EH (cell line): ENCODE measurements at places on chromosomes 16 and 17.

- DNase-seq = no peak
Observed at GRCh38 chr16:88004391-88004790, 53.2 kb downstream of the BANP start.

DNA sequence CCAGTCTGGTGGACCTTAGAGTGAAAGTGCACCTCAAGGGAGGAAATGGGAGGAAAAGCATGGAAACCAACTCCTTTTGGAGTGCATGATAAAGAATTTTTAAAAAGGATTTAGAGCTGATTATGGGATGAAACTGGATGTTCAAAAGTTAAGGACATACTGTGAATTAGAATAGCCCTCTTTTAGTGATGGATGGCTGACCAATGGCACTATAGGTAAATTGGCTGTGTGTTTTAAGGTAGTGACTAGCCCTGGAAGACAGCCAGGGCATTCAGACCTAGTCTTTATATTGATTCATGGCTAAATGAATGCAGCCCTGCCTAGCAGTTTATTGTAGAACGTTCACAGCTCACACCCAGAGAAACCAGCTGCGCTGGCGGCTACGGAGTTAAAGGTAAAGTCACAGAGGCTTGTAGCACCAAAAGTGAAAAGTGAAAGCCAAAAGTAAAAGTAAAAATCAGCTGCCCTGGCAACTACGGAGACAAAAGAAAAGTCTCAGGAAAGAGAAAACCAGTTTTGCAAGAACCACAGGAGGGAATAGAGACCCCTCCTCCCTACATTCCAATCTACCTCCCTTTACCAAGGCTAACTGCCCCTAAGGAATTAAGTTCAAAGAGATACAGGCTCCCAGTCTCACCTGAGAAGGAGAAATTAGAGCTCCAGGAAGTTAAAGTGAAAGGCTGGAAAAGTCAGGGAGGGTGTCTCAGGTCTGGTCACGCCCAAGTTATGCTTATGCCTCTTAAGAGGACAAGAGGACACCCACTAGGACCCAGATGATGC lies 21.8 kb downstream of the ACSM1 start:
- DNase-seq = peak; percentile 1

DNA sequence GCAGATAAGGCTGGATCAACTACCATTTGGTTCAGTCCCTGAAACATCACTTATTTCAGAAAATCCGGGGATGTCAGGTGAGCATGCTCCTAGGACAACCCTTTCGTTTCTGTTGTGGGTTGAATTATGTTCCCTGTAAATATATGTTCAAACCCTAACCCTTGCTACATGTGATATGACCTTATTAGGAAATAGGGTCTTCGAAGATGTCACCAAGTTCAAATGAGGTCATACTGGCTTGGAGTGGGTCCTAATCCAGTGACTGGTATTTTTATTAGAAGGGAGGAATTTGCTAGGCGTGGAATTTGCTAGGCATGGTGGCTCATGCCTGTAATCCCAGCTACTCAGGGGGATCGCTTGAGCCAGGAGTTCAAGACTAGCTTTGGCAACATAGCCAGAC lies 21.3 kb downstream of the SNX20 start:
- DNase-seq = peak; percentile 20

GRCh38 chr17:66549311-66549704 lies 246.9 kb downstream of the PRKCA start:
- peak; percentile 91 for DNase-seq

GRCh38 chr17:75516619-75517296 lies 430 bp downstream of the TSEN54 start:
- DNase-seq = peak; percentile 38

- no peak for DNase-seq
Observed at GRCh38 chr16:57310801-57311200, 26.3 kb upstream of the PLLP start.

GRCh38 chr17:16197276-16197675 lies 18.1 kb downstream of the NCOR1 start:
- no peak for DNase-seq

- no peak for DNase-seq
Observed at GRCh38 chr17:77783991-77784820, 174.3 kb upstream of the TNRC6C start.

DNA sequence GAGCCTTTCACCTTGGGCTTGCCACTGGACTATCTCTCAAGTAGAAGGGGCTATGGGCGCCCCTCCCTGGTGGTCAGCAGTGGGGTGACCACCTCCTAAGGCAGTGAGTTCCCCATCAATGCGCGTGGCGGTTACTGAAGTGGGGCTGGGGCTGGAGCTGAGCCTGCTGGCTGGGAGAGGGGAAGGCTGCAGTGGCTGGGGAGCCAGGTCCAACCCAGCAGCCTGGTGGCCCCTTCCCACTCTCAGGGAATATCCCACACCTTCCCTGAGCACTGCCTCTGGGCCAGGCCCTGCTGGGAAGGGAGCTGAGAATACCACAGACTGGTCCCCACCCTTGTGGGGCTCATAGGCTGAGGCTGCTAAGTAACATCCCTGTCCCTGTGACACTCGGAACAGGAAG lies 19.8 kb upstream of the MPRIP start:
- no peak for DNase-seq

GRCh38 chr16:56742030-56742984 lies 12.4 kb downstream of the NUP93 start:
- DNase-seq = peak; percentile 90

DNA sequence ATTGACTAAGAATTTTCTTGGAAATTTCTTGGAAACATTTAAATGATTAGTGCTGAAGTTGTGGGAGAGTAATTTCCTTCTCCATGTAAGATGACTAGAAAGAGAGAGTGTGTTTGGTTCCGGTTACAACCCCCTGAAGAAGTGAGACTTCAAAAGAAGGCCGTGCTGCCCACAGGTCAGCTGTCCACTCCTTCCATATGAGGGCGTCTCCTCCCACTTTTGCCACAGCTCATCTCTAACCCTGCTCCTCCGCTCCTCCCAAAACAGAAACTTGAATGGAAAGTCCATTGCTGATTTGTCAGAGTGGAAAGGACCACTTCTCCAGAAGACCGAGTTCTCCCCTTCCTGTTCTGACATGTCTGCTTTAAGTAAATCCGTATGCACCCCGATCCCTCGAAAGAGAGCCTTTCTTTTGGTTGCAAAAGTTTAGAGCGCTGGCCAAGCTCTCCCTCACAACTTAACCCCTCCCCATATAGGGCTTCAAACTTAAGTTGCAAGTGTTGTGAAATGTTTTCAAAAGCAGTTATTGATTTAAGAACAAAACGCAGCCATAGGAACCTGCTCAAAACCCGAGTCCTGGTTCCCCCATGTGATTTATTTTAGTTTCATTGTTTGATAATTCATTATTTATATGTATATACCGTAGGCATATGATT lies 129.5 kb downstream of the SOCS1 start:
- DNase-seq = no peak

GRCh38 chr17:61617330-61617729 lies 26.3 kb upstream of the NACA2 start:
- no peak for DNase-seq

DNA sequence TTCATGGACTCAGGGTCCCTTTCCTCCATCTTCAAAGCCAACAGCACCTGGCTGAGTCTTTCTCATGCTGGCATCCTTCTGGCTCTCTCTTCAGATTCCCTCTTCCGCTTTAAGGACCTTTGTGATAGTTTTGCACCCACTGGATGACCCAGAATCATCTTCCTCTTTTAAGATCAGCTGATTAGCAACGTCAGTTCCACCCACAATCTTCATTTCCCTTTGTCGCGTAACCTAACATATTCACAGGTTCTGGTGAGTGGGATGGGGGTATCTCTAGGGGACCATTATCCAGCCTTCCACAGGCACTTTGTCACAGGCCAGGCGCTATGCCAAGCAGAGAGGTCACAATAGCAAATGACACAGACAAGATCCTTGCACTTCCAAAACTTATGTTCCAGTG lies 593.8 kb downstream of the MAF start:
- DNase-seq = no peak

GRCh38 chr17:50952013-50952412 lies 85.9 kb upstream of the TOB1 start:
- peak; percentile 48 for DNase-seq

DNA sequence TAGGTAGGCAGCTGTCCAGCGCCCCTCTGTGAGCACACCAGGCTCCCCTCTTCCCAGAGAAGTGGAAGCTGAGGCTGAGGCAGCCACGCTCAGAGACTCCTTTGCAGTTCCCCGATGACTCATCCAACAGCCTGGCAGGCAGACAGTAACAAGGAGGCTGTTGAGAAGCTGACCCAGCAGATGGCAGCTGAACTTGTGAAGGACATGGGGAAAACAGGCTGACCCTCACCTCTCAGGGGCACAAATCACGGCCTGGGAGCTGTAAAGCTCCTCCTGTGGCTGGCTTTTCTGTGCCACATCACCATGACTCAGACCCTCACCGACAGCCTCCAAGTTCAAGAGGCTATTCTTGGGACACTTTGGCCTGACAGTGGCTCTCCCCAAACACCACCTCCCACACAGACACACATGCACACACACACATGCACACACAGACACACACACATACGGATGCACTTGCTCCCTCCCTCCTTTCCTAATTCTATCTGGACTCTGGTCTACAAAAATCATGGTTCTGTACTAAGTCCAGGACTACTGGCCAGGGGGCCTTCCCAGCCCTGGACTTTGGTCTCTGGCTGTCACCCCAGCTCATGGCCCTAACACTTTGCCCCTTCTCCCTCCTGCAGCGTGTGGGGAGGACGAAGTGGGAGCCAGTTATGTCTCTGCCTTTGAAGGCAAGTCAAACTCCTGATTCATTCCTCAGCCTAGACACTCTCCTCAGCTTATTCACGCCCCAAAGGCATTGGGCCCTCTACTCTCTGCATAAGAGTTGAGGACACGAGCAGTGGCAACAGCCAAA lies 23.2 kb downstream of the MAP3K14 start:
- peak; percentile 95 for DNase-seq

GRCh38 chr16:85523602-85524364 lies 89.3 kb upstream of the GSE1 start:
- DNase-seq = peak; percentile 41

DNA sequence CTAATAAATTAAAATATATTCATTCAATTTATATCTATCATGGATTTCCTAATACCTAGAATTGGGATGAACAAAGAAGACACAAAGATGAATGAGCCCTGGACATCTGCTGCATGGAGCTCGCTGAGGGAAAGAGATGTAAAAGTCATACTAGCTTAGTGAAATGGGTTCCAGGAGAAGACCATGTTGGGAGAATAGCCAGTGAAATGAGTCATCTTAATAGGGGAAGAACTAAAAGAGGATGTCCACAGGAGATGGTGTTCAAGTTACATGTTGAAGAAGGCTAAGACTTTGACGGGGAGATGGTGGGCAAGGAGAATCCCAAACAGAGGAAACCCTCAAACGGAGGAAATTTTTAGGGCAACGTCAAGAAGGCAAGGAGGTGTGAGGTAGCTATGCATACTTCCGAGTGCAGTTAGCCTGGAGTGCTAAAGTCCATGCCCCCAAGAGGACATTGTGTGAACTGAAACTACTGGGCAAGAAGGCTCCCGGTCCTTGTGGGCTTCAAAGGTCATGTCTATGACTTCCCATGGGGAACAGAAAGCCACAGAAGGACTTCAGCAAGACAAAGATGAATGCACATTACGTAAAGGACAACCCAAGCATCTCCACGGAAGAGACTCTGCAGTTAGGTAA lies 220.5 kb upstream of the CDH11 start:
- DNase-seq = peak; percentile 61

- no peak for DNase-seq
Observed at GRCh38 chr16:52405441-52405840, 141.5 kb downstream of the TOX3 start.

DNA sequence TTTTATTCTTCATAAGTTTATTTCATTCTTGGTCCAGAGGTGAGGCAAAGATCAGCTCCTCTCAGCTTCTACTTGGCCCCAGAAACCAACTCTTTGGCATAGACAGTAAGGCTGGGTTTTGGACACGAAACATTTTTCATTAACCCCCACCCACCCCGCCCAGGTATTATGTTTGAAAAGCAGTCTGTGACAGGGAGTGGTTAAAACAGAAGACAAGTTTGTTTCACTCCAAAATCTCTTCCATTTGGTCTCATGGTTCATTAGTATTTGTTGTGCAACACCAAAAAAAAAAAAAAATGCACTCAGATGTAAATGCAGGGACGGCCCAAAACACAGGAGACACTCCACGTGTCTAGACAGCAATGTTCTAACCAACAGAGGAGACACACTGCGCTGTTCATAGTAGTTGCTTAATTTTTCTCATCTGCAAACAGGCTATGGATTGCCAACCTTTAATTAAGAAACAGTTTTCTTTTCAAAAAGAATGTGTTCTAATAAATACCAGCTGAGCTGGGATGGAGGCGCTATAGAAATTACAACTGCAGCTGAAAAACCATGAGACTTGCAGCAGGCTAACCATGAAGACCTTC lies 39.8 kb upstream of the MMP2 start:
- peak; percentile 1 for DNase-seq

- DNase-seq = peak; percentile 67
Observed at GRCh38 chr17:8223356-8224126, 13.2 kb upstream of the AURKB start.

DNA sequence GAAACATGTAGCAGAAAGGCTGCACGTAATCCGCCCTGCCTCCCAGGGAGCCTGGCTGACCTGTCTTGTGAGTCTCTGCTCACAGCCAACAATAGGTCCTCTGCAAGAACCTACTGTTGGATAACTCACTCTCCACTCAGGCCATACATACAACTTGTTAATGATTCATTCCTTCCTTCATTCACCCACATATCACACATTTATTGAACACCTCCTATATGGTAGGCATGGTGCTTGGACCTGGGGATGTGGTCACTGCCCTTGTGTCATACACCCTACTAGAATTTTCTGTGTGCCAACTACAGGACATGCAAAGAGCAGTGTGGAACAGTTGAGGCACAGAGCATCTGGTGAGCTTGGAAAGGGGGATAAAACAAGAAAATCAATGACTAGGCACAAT lies 28.1 kb upstream of the HNF1B start:
- no peak for DNase-seq

- DNase-seq = peak; percentile 69
Observed at GRCh38 chr17:39174920-39175694, 9.1 kb upstream of the ARL5C start.

- DNase-seq = no peak
Observed at GRCh38 chr16:11423315-11424117, 78.3 kb downstream of the RMI2 start.

GRCh38 chr17:4176808-4177472 lies 33.9 kb downstream of the CYB5D2 start:
- DNase-seq = no peak

DNA sequence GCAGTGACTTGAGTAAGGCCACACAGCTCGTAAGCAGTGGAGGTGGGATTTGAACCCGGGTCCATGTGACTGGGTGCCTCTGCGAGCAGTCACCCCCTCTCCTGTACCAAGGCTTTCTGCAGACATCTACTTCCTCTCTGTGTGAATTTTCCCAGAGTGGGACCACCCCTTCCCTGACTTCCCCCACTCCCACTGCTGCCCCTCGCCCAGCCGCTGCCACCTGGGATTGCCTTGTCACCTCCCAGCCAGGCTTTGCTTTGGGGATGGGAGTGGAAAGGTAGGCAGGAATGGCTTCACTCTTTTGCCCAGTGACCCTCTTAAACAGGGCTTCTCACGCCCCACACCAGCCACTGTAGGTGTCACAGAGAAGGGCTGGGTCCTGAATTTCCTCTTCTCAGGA lies 105.2 kb upstream of the SEC14L1 start:
- no peak for DNase-seq
